ENCODE measurements at places on chromosomes 11 and 22.

DNA sequence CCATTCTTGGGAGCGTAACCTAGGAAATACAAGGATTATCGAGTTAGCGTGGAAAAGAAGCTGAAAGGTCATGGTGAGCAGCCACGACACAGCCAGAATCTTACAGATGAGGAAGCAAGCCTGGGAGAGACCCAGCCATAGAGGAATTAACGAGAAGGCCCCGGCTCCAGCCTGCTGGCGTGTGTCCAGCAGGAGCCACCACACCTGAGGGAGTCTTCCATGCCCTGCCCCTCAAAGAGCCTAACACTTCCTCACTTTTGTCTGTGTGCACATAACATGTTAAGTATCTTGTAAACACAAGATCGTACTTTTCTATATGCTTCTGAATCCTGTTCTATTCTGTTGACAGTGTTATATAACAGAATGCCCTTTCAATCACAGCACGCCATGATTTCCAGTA, 18.1 kb downstream of the CECR2 start:
- DNase-seq: no peak

- DNase-seq: no peak
Observed at GRCh38 chr11:110835106-110835505, 122.9 kb upstream of the ARHGAP20 start.

DNA sequence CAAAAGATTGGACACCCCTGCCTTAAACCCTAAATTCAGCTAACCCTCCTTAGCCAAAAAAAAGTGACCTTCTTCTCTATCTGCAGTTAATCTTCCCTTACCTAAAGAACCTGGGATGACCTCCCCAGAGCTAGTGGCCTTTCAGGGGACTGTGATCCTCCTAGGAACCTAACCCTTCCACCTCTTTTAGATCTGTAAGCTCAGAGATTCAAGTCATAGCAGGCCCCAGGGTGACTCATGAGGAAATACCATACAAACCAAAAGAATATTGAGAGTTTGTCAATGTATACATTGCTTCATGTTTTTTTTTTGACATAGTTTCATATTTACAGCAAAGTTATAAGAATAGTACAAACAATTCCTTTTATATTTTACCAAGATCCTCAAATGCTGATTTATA, 38.3 kb upstream of the CXCR5 start:
- peak; percentile 77 for DNase-seq

DNA sequence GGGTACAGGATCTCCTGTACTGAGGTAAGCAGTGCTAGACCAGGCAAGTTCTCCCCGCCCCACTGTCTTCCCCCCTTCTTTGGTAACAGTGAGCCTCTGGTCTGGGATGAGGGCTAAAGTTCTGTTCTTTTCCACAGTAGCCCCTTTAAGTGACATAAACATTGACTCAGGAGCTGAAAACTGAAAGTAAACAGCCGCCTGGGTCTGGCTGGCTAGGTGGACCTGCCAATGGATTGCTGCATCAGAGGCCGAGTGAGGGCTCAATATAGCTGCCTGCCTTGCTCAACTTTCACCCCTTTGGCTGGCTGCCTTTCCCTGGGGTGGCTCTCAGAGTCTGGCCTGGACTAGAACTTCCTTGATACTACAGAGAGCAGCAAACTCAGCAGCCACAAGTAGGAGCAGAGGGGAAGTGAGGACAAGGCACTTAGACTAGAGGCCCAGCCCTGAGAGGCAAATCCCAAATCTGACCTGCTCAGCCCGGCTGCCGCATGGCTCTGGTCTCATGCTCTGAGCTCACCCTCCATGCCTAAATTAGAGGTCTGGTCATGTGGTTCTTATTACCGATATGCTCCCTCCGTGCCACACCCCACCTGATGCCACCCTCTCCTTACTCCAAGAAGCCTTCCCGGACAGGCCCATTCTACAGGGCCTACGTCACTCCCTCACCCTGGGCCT, 9.6 kb upstream of the UCP3 start:
- DNase-seq: no peak

GRCh38 chr11:77259641-77260040, 41.8 kb downstream of the GDPD4 start:
- peak; percentile 51 for DNase-seq

DNA sequence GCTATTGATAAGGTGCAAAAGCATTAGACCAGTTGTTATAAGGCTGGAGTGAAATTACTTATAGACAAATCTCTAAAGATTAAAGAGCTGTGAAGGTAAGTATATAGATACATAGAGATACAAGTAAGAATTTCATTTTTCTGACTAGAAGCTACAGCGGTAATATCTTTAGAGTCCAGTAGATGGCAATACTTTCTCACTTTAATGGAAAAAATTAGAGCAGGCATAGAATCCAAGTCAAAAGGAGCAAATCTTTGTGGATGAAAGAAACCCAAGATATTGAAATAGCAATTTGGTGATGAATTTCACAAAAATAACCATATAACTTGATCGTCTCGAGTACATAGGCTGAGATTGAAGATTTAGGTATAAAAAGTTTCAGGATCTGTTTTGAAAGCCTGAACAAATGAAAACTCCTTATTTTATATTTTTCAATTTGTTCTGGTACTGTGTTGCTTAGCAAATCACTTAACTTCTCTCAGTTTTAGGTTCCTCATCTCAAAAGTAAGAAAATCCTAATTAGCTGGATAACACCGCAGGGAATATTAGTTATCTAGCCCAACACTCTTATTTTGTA, 81.9 kb downstream of the UVRAG start:
- DNase-seq: peak; percentile 57

DNA sequence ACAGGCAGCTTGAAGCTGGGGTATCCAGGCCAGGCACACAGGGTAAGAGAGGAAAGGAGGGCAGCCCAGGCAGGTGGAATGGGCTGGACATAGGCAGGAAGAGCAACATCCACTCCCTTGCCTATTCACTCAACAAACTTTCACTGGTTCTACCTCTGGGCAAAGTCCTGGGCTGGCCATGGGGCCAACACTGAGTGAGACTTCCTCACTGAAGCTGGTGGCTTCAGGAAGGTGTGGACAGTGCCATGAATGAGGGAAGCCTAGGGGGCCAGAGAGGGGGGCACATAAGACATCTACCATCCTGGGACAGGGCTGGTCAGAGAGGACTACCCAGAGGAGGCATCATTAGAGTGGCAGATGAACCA, 44.9 kb upstream of the TCF20 start:
- no peak for DNase-seq

GRCh38 chr11:10026514-10026913, 267.5 kb downstream of the SBF2 start:
- DNase-seq: peak; percentile 89

DNA sequence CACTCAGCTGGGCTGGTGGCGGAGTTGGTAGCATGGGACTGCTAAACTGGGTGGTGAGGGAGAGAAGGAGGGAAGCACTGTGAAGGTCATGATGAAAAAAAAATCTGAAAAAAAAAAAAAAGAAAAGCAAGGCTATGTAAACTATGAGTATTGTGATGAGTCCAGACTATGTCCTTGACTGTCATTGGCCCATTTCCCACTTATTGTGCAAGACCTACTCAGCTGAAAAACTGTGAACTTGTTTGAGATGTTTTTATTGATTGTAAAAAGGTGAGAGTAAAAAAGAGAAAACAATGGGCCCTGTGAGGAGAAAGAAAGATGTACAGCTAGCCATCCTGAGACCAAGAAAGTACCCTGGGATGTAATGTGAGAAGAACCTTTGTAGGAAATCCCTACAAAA, 798.4 kb upstream of the TENM4 start:
- DNase-seq: no peak

DNA sequence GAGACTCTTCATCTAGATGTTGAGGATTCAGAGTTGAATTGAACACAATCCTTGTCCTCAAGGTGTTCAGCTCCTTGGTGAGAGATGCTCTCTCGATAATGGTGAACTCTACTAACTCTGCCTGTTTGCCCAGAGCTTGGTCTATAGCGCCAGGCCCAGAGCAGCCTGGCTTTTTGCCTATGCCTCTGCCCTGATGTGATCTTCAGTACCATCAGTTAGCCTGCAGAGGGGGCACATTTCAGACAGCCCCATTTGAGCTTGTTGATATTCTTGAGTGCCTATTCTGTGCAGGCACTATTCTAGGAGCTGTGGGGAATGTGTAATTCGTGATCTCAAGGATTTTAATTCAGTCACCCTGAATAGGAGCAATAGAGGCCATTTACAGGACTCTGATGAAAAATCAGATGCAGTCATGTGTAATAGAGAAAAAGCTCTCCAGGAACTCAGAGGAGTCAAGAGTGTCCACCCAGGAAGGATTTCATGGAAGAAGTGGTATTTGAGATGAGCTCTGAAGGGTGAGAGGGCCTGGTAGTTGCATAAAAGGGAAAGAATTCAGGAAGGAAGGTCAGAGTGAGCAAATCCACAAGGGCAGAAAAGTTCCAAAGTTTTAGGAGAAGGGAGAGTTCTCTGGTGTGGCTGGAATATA, 19.3 kb downstream of the GTPBP1 start:
- peak; percentile 35 for DNase-seq

- DNase-seq: peak; percentile 26
Observed at GRCh38 chr22:38706101-38706900, 557 bp downstream of the GTPBP1 start.

- no peak for DNase-seq
Observed at GRCh38 chr11:94675239-94675638, 92.9 kb upstream of the AMOTL1 start.

DNA sequence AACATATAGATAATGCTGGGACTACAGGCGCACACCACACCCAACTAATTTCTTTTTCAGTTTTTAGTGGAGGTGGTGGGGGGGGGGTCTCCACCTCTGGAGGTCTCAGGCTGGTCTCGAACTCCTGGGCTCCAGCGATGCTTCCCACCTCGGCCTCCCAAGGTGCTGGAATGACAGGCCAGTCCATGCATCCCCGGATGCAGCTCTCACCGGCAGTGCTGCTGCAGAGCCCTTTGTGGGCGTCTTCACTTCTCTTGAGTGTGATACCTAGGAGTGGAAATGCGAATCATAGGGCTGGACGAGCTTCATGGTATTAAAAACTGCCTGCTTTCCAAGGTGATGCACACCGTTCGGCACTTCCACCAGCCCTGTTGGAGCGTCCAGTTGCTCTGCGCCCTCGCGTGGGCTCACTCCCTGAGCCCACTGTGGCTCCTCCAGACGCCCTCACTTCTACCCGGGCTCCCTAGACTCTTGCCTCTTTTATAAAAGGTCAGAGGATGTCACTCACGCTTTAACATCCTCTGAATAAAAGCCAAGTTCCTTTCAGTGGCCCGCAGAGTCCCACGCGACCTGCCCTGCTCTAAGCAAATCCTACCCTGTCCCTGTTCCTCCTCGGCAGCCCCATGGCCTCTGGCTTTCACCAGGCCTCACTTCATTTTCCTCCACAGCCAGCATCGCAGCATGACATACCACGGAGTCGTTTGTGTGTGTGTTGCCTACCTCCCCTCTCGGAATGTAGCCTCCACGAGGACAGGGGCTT, 837 bp upstream of the BID start:
- no peak for DNase-seq

DNA sequence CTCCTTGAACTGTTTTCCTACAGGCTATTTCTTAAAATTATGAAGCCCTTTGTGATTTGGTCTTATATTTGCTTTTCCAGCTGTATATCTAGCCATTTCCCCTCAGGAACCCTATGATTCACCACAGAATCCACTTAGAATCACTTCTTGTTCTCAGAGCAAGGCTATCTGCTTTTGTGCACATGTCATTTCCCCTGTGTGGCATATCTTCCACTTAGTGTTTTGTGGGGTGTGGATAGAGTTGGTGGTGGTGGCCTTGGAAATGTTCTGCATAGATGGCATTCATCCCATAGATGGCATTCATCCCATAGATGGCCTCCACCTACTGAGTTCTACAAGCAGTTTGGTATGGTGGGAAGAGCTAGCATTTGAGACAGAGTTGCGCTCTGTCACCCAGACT, 44.7 kb downstream of the SWAP70 start:
- no peak for DNase-seq

- peak; percentile 10 for DNase-seq
Observed at GRCh38 chr11:34468209-34468841, 29.6 kb downstream of the CAT start.

DNA sequence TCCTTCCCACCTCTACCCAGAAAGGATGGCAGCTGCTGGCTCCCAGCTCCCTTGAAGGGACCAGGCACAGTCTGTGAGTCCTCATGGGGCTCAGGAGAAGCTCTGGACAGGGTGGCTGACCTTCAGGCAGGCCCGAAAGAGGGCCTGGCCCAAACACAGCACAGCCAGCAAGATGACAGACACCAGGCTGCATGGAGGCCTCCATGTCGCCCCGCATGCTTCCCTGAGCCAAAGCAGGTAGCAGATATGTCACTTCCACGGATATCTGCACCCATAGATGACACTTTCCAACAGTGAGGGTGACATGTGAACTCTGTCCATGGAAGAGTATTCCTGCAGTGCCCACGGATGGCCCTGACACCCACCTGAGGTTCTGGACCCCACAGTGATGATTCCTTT, 18.4 kb downstream of the EIF1AD start:
- DNase-seq: no peak

- DNase-seq: no peak
Observed at GRCh38 chr11:119081682-119082260, 2.9 kb upstream of the HMBS start.

DNA sequence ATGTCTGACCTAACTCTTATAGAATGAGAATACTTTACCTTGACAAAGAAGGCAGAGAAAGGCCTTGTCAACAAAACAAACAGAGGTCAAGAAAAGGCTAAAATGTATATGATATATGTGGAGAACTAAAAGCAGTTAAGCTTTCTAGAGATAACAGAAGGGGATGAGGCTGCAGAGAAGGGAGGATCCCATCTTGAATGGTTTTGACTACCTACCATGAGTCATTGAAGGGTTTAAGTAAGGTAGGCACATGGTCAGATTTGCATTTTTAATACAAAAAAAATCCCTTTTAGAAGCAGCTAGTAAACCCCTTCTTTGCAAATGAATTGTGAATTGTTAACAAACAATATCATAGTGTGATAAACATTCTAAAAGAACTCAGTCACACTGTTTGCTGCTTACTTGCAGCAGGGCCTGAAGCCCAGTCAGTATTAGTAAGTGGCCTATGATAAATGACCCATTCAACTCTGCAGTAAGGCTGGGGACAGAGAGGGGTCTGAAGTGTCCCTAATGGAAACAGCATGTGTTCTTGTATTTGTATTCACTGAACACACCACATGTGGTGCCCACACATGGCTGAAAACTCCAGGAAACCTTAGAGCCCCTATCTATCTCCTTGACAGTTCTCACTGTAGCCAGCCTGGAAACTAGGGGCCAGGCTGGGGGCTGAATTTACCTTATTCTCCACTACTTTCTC, 328.8 kb upstream of the PITPNB start:
- peak; percentile 49 for DNase-seq

DNA sequence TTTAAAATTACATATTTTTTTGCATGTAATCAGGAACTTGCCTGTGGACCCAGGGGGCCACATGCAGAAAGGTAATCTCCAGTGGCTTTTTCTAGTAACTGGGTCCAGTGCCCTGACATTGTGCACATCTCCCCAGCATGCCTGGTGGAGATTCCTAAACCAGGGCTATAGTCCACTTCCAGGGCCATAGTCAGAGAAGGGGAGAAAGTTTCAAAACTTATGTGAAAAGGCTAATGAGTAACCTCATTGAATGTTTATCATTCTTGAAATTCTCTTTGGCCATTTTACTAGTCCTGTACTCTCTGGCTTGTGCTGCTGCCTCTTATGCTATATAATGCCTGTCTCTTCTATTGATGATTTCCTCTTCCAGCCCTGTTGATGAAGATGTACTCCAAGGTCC, 47.8 kb downstream of the BARX2 start:
- DNase-seq: no peak
